COLO829 (cell line): ENCODE measurements at places on chromosomes 4 and X.

DNA sequence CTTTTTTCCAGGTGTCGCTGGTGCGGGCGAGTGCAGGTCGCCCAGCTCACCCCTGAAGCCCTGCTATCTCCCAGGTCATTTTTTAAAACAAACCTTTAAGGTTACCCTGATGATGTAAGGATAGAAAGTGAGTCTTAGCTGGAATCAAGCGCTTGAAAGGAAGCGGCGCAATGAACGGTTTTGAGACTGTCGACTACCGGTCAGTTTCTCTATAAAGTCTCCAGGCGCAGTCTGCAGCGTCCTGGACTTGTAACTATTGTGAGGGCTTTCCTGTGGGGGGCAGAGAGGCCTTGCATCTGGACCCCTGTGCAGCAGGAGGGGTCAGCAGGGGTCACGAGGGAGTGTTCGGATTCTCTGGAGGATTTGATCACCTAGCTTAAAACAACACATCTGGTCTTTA is 1.6 kb downstream of the KIT start:
- no peak for DNase-seq

DNA sequence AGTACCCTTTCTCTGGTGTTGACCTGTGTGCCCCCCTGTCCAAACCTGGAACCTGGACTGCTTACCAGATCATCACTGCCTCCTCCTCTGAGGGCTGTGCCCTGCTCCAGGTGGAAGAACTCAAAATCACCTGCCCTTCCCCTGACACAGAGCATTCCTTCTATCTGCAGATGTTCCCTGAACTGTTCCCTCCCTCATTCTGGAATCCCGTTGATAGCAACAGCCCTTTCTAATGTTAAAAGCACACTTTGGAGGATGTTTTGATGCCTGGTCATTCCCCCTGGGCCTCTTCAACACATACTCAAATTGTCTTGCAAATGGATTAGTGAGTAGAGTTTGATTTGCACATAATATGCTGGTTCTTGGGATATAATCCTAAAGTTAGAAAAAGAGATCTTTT is 225.8 kb downstream of the FGF13 start:
- no peak for DNase-seq

DNA sequence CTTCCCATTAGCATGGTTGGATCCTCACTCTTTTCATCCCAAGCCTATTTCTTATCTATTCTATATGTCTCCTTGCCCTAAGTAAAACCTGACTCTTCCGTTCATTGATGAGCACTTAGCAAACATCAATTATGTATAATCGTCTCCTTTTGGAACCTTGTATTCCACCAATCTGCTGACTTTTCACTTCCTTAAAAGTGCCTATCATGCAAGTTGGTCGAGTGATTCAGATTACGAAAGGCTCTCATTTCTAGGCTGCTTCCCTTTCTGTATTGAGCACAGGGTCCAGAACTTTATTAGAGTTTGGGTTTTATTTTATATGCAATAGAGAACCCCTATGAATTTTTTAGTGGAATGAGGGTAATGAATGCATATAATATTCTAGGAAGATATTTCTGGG is 27.1 kb upstream of the ALB start:
- no peak for DNase-seq

DNA sequence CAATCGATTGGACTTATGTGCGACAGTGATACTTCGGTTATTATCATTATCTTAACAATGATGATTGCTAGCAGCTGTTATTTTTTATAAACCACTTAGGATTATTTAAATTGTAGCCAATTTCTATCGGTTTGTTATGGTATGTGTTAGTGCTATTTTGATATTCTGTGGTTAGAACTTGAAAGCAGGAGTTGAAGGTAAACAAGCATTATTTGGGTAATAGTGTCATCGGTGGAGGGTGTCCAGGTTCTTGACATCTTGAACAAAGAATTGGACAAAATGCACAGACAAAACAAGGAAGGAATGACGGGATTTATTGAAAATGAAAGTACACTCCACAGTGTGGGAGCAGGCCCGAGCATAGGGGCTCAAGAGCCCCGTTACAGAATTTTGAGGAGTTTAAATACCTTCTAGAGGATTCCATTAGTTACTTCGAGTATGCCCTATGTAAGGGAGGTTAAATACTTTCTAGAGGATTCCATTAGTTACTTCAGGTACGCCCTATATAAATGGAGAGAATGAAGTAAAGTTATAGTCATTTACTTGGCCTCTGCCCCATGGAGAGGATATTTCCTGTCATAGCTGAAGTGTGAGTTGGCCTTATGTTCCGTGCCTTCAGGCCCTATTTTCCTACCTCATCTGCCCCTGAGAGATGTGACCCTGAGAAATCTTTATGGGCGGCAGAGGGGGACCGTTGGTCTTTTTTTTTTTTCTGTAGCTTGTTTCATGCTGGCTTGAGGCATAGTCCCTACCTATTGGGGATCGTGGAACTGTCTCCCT is 13.1 kb downstream of the MOB1B start:
- DNase-seq: no peak

- no peak for DNase-seq
These were observed 116.2 kb downstream of the PDE5A start for GRCh38 chr4:119512398-119512797.

GRCh38 chrX:20144491-20144890 is 2.9 kb upstream of the EIF1AX start:
- DNase-seq: no peak

- no peak for DNase-seq
These were observed 399.9 kb downstream of the GASK1B start for GRCh38 chr4:157772907-157773306.

- no peak for DNase-seq
These were observed 49.5 kb downstream of the SUPT20HL2 start for GRCh38 chrX:24264383-24264782.

DNA sequence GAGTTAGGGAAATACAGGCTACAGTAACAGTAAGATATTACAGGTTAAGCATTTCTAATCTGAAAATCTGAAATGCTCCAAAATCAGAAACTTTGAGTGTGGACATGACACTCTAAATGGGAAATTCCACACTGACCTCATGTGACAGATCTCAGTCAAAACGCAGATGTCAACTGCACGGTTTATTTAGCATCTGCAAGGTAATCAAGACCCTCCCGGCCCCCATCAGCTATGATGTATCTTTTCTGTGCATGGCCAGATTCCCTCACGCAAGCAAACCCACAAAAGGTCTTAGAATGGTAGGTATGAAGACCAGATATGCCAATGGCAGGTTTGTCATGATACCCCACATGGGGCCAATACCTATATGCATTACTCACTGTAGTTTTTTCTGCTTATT is 82.8 kb downstream of the COQ2 start:
- DNase-seq: no peak

DNA sequence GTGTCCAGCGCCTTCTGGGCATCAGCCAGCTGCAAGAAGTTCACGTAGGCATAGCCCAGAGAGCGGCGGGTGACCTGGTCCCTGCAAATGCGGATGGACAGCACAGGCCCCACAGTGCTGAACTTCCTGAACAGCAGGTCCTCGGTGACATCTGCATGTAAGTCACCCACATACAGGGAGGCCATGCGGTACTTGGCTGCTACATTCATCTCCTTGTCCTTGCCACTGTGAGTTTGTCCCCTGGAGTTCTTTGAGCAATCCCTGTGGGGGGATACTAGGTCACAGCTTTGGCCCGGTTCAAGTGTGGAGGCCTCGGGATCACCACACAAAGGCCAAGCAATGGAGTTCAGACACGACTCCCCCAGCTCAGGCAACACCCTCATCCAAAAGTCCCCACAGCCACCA is 776 bp downstream of the PABPC4L start:
- DNase-seq: no peak

- no peak for DNase-seq
These were observed 29.7 kb downstream of the F9 start for GRCh38 chrX:139560221-139560620.

- DNase-seq: no peak
These were observed 130.6 kb upstream of the FAT1 start for GRCh38 chr4:186854256-186854655.

- peak; percentile 18 for DNase-seq
These were observed 44.7 kb downstream of the DDX60 start for GRCh38 chr4:168273838-168274237.

DNA sequence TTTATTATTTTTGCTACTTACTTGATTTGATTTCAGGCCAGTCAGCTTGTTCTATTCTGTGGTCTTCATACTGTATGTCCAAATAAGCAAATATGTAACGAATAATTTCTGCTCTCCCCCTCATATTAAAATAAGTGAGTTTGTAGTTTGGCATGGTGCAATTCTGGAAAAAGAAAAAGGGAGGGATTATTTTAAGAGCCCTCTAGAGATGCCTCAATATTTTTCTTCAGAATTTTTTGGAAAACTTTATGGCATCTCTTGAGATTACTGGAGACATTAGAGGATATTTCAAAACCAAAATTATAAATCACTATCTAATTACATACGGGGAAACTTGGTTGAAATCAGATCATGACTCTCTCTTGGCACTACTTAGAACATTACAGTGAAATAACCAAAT is 8.2 kb downstream of the HPGDS start:
- DNase-seq: no peak

DNA sequence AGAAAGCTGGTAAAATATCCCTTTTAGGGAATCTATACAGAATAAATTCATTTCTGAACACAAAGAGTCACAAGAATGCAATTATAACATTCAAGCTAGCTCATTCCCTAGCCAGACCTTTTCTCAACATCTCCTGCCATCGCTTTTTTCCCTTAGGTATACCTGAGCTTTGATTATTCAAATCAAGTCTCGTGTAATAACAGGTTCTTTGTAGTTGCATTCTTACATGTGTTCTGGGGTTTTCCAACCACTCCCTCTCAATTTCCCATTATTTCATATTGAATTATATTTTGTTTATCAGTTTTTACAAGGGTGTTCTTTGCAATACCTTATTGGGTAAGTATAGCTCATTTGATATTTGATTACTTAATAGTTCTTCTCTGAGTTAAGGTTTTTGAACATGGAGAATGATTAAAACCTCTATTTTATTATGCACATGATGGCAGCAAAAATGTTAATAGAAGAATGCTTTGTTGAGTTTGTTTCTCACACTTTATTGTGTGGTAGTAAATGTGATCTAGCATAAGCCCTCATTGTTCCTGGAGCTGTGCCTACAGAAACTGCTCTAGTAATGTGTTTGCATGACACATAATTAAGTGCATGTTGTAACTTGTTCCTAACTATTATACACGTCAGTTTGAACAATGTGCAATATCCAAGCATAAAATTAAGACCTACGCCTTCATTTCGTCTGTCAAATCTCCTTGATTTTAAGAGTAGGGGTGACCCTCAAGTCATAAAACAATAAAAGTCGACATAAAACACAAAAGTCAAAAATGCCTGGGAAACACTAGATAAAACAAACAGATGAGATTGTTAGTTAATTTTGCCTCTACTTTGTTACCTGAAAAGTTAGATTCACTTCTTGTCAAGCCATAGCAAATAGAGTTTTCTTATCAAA is 124.0 kb upstream of the POF1B start:
- DNase-seq: no peak

DNA sequence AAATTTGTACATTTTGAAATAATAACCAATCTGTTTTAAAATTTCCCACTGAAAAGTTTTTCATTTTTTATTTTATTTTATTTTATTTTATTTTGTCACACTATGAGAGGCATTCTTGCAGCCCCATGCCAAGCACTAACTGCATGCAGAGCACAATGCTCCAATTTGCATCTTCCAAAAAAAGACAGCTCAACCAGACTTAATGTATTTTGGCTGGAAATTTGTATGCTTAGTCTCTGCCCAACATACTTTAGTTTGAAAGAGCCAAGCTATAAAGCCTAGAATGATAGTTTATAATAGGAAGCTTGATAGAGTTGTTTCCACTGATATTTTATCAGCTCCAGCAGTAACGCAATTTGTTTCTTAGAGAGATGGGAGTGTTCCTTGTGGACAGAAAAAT is 235.5 kb downstream of the GALNTL6 start:
- no peak for DNase-seq

DNA sequence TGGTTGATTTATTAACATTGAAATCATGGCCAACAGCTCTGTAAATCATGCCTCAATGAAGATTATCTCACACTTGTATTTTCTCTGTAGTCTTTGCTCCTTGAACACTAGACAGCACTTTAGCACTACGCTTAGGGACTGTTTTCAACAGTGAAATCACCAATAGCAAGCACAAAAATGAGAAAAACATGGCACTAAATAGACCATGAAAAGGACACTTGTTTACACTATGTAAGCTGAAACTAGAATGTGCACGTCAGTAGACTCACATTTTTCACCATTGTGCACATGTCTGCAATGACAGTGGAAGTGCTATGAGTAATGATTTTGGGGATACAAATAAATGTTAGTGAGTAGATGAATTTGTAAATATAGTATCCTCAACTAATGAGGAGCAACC is 3.1 kb downstream of the BMP2K start:
- DNase-seq: no peak

DNA sequence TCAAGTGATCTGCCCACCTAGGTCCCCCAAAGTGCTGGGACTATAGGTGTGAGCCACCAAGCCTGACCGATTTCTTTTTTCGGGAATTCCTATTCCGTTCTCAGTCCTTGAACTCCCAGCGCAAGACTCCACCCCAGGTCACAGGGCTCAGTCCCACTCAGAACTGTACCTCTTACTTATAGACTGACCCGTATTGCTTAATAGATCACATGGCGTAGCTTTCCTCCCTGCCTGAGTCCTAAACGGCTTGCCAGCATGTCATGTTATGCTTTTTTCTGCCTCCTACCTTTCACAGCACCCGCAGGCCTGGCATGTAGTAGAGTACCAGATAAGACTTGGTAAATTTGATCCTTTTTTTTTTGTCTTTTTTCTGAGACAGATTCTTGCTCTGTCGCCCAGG is 22.4 kb downstream of the SAT1 start:
- DNase-seq: no peak

GRCh38 chr4:54707406-54707805 is 49.6 kb downstream of the KIT start:
- DNase-seq: no peak

DNA sequence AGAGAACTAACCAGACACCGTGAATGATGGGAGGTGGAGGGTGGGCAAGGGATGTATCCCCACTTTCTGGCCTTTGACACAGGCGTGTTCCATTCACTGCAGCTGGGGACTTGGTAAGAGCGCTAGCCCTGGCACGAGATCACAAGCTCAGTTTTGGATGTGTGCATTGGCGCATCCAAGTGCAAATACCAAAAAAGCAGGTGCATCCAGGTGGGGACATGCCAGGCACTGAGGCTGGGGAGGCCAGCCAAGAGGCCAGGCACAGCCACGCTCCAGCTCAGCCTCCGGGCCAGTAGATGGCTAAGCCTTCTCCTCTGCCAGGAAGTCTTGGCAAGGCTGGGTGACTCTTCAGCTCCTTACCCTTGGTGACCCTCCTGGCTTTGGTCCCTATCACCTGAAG is 4.4 kb upstream of the ZFP92 start:
- DNase-seq: no peak

DNA sequence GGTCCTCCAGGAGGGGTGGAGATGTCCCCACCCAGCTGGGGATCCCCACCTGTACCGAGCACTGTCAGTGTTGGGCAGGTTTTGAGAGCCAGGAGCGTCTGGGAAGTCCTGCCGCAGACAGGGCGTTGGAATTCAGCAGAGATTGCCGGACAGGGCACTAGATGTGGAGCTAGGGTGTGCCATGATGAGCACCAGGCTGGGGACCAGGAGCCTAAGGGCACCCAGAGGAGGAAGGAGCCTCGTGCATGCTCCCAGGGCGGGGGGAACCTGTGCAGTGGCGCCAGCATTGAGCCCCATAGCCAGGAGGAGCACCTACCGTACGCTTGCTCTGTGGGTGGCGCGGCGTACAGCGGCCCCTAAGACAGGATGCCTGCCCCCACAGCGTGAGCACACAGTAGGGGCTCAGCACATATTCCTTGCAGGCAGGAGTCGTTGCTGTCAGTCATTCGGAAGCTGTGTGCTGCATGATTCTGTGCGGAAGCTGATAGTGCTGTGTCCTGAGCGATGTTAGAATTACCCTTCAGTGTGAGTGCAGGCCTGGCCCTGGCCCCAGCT is 18.8 kb upstream of the TADA2B start:
- DNase-seq: no peak
